Brain (organoid and tissue), 16 donors: ENCODE measurements at places on chromosomes 2 and 18.
A peak's percentile ranks its signal among the peaks of the same experiment; 100 is the strongest.

GRCh38 chr2:196515051-196515450 lies 124.5 kb upstream of the CCDC150 start:
- peak; percentile 29 for DNase-seq

GRCh38 chr18:55457028-55457427 lies 131.0 kb downstream of the TCF4 start:
- DNase-seq, result no peak

GRCh38 chr2:232335859-232336215 lies 42.7 kb upstream of the ALPP start:
- no peak for DNase-seq

DNA sequence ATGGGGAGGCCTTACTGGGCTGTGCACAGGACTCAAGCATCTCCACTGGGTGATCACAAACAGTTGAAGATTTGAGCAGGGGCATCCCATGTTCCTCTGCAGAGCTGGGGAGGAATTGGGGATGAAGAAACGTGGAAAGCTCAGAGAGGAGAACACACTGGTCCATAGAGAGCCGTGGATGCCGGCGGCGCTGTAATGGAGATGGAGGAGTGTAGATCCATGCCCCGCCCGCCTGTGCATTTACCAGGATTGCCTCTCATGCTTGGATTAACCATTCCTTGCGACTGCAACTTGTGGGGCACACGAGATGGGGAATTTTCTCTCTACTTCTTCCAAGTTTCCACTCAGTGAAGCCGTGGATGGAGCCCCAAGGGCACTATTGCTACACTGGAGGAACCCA lies 115.9 kb downstream of the NCK2 start:
- no peak for DNase-seq

- DNase-seq, result no peak
Measured at GRCh38 chr2:100016756-100017155, 125.6 kb downstream of the AFF3 start.

- DNase-seq, result no peak
Measured at GRCh38 chr2:174074831-174075230, 109.7 kb upstream of the SP3 start.

GRCh38 chr2:45264227-45265225 lies 255.3 kb upstream of the SIX2 start:
- DNase-seq, result no peak

GRCh38 chr2:132581591-132581990 lies 88.4 kb downstream of the LYPD1 start:
- no peak for DNase-seq

GRCh38 chr2:111667001-111667400 lies 217.0 kb downstream of the ANAPC1 start:
- DNase-seq, result no peak

DNA sequence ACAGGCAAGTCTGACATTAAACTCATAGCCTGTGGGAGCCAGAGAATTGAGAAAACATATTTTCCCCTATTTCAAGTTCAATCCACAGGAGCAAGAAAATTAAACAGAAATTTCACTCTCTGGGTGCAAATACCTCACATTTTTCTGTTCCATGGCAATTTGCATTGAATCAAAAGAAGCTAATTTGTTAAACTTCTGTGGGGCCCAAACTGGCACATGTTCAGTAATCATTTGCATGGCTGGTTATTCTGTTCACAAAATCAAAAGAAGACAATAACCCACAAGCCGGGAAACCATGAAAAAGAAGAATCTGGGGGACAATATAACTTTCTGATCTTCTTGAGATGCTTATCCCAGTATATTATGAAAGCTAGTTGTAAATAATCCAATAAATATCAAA lies 363.1 kb downstream of the LRP1B start:
- DNase-seq, result peak; percentile 37

DNA sequence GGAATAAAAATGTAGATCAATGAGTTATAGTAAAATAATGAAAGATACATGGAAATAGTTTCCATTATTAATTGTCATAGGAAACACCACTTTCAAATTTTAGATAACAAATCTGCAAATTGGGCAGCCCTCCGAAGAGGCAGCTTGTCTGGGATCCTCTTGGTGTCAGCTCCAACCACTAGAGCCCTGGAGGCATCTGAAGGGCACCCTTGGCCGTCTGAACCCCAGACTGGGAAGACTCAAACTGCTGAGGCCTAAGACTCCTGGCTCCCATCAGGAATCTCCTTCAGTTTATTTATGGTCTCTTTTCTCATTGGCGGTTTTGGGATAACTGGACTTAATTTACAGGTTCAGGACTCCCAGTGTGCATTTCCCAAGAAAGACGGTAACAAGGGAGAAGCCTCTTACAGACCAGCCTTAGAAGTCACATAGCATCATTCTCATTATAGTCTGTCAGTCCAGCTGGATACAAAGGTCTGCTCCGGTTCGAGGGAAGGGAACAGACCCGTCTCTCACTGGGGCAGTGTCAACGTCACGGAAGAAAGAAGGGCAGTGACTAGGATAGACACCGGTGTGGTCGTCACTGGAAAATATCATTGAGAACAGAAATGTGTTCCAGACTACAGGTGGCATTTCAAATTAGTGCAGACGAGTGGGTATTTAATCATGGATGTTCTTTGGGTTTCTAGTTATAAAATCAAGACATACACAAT lies 390.7 kb upstream of the NETO1 start:
- DNase-seq, result peak; percentile 37

- DNase-seq, result no peak
Measured at GRCh38 chr2:3299130-3299529, 78.5 kb downstream of the EIPR1 start.

GRCh38 chr2:159186462-159186861 lies 100.0 kb downstream of the WDSUB1 start:
- DNase-seq, result no peak
